ENCODE measurements at places on chromosomes 6 and 20.

DNA sequence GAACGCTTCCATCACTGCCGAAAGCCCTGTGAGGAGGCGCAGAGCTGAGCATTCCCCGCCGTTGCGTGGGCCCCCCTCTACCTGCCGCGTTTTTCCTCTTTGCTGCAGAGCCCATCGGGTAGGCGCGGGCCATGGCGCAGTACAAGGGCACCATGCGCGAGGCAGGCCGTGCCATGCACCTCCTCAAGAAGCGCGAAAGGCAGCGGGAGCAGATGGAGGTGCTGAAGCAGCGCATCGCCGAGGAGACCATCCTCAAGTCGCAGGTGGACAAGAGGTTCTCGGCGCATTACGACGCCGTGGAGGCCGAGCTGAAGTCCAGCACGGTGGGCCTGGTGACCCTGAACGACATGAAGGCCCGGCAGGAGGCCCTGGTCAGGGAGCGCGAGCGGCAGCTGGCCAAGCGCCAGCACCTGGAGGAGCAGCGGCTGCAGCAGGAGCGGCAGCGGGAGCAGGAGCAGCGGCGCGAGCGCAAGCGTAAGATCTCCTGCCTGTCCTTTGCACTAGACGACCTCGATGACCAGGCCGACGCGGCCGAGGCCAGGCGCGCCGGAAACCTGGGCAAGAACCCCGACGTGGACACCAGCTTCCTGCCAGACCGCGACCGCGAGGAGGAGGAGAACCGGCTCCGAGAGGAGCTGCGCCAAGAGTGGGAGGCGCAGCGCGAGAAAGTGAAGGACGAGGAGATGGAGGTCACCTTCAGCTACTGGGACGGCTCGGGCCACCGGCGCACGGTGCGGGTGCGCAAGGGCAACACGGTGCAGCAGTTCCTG lies 693 bp downstream of the FAM50B start:
- peak; percentile 27 for DNase-seq

- DNase-seq = peak; percentile 25
Observed at GRCh38 chr6:5142915-5143314, 57.8 kb downstream of the PPP1R3G start.

DNA sequence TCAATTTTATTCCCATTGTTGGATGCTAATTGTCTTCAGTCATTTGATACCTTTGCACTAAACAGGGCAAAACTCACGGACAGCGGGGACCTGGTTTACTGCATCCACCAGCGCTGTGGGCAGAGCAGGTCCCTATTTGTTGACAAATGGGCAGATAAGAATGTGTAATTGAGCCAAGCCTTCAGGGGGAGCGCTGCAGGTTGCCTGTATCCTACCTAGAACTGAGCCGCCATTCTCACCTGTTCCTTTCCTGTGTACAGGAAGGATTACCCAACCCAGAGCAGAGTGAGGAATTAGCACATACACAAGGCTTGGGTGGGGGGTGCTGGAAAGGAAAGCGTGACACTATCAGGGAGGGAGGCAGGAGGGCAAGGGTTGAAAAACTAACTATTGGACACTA lies 89.1 kb upstream of the FOXA2 start:
- DNase-seq = no peak

DNA sequence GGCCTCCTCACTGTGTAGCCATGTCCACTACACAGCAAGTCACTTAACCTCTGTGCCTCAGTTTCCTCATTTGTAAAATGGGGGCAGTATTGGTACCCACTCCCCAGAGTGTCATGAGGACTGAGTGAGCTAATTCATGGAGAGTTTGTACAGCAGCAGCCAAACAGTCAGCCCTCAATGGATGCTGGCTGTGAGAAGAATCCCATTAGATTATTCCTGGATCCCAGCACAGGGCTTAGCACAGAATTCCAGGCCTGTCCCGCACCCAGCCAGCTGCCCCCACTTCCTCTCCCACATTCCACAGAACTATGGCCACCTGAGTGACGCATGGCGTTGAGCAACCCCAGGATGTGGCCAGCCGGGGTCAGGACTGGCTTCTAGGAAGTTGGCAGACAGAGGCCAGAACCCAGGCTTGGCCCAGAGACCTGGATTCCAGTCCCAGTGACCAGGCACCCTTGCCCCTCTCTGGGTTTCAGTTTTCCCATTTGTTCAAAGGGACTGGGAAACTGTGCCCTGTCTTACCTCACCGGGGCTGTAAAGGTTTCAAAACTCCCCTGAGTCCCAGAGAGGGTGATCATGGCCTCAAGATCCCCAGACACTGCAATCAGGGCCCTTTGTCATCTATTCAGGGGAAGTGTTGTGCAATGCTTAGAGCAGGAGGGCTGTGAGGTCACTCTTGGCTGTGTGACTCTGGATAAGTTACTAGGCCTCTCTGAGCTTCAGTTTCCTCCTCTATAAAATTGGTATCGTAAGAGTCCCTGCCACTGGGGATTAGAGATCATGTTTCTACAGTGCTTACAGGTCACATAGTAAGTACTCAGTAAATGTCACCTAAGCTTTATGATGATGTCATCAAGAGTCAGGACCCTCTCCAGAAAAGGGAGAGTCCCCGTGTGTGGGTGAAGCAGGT lies 3.0 kb upstream of the TGM2 start:
- peak; percentile 96 for DNase-seq

DNA sequence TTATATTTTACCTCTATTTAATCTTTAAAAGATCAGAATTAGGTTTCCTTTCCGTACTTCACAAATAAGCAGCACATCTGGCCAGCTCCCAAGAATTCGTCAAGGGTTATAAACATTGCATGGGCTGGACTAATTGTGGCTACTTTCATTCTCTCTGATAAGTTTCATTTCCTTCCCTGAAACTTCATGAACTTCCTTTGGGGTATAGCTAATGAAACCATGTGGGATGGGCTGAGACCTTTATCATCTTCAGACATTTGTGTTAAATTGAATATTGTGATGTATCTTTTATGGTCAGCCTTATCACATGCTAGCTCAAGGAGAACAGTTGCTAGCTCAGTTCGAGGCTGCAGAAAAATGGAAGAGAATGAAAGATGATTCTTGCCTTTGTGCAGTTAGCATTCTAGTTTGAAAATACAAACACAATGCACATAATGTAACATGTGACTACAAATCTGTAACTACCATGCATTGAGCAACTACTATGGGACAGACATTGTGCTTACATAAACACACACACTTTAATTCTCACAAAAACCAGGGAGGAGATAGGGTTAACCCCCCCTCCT lies 1.7 kb upstream of the GMPR start:
- DNase-seq = peak; percentile 55

All from cardiac fibroblast (primary cell).